Daoy (cell line): ENCODE measurements at places on chromosomes 12 and 14. TPM values are rescaled to one million over a fixed set of nuclear protein-coding genes. Genes with fewer than 3 reads are reported as not detected.

Gene ADSS1
- total RNA-seq, result 0.57 and 2.7 TPM in 2 replicates

Gene RPGRIP1
- total RNA-seq, result not detected in 2 replicates

Gene PLD4
- total RNA-seq, result not detected in 2 replicates

DNA sequence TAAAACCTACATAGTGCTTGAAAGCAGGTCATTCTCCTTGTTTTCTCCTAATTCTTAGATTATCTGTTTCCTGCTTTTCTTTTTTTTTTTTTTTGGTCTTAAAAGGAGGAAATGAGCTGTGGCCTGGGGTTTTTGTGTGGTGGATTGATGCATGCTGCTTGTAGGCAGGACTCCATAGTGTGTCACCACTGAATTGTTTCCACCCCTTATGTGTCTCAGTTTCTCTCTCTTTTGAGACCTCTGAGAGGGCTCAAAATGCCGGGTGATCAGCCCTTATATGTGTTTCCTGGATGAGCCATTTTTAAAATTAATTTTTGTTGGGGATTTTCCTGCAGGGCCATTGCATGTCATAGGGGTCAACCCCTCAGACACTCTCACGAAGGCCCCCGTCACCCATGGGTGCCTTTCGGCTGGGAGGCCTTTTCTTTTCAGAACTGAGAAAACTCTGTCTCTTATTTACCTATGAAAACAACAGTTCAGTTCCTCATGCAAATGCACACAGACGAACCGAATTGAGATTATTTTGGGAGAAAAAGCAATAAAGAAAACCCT is 32.0 kb upstream of the LRRK2 start:
- peak; percentile 7 for DNase-seq

GRCh38 chr14:54435500-54435981 is 5.6 kb downstream of the CNIH1 start:
- peak; percentile 23 for DNase-seq

GRCh38 chr12:67925552-67925951 is 63.7 kb upstream of the IFNG-AS1 start:
- DNase-seq, result no peak

Gene FAM222A
- 1.0 and 2.4 TPM in 2 replicates for total RNA-seq

Gene PZP
- not detected in 2 replicates for total RNA-seq

Gene KRT78
- total RNA-seq, result 1.2 TPM in 1 of 2 replicates, not detected in the other

- DNase-seq, result no peak
Observed at GRCh38 chr12:64077922-64078321, 144.2 kb downstream of the KICS2 start.

DNA sequence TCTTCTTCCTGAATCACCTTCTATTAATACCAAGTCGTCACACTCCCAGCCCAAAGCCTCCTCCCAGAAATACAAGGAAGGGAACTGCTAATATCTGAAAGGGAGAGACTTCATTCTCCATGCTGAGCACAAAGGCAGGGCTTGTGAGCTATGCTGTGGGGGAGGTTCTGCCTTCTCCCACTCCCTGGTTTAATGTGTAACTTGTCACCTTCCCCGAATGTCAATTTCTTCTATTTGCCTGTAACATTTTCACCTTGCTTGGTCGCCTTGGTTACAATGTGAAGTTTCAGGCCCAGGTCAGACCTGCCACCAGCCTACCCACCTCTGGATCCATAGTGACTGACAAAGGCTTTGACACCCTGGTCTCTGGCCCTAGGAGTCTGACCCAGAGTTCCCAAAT is 82.0 kb upstream of the ESRRB start:
- DNase-seq, result no peak

DNA sequence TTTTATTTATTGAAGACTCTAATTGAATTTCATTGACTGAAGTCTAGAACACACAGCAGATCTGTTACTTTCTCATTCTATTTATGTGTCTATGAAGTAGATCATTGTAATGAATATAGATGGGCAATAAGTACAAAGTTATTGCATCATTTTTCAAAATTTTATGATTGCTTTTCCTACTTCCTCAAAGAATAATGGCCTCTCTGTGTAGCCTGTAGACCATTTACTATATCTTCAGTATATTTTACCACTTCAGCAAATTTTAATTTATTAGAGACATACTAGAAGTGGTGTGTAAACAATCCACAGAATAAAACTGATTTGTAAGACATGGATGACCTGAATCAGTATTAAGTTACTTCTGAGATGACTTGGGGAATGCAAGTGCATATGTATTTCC is 291.7 kb upstream of the FAR2 start:
- no peak for DNase-seq

Gene MAPK1IP1L
- 69.4 and 108 TPM in 2 replicates for total RNA-seq

- DNase-seq, result no peak
Observed at GRCh38 chr12:109994401-109995175, 1.6 kb downstream of the GIT2 start.

DNA sequence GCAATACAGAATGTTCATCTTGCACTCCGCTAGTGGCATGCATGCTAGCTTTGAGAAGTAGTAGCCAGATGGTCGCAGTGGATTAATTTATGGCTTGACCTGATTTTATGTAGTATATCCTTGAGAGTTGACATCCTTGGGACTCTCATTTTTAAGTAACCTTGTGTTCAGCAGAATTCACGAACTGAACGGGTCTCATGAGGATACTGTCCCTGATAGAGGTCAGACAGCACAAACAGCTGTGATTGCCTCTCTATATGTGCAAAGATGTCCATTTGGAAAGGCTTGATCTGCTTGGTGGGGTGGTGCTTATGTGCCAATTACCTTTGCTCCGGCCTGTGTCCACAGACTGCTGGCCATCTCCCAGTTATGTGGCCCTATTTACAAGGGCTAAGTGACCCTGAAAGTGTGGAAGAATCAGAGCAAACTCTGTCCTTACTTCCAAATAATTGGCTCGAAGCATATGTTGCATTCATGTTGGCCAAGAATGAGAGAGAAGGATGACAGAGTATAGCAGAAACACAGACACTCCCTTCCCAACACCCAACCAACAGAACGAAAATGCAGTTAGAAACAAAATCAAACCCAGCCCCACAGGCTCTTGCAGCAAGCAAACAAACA is 167.1 kb downstream of the CRADD start:
- DNase-seq, result no peak

GRCh38 chr12:124452576-124453331 is 114.7 kb downstream of the NCOR2 start:
- no peak for DNase-seq

DNA sequence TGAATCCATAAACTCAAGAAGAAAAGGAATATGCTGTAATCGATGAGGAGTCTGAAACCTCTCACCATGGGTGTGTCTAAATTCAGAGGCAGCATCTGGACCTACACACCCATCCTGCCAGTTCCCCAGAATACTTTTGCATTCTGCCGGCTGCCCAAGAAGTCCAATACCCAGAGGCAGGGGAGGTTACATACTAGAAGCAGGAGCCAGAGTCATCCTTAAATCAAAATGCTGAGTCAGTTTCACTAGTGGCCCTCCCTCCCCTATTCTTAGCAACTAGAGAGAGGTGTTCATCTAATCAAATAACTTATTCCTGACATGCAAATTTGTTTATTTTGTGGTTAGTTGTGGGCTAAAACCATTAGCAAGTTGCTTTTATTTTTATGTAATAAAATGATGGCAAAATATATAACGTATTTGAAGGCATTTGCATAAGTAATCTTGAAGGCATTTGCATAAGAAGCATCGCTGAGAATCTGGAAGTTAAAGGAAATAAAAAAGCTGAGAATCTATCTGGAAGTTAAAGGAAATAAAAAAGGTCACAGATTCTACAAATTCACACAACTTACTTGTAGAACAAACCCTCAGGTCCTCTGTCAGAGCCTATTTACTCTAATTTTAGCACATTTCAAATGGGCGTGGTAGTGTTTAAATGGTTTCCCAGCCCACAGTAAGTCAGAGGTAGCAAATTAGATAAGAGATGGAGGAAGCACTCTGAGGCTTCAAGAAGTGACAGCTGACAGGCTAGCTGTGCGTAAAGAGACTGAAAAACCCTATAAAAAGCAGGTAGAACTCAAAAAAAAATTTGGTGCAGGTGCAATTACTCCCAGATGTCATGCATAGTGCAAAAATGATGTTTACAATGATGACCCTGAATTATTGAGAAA is 7.8 kb downstream of the BHLHE41 start:
- DNase-seq, result no peak

Gene AKAP5
- 1.6 and 2.9 TPM in 2 replicates for total RNA-seq

- no peak for DNase-seq
Observed at GRCh38 chr12:130651188-130651959, 64.7 kb downstream of the RIMBP2 start.

GRCh38 chr12:69873429-69873828 is 48.4 kb downstream of the MYRFL start:
- no peak for DNase-seq

GRCh38 chr12:10293570-10294227 is 14.0 kb upstream of the KLRD1 start:
- DNase-seq, result no peak

Gene SYNDIG1L
- not detected in 2 replicates for total RNA-seq

- no peak for DNase-seq
Observed at GRCh38 chr14:64855721-64856528, 23.8 kb downstream of the SPTB start.

- no peak for DNase-seq
Observed at GRCh38 chr12:119727600-119728443, 59.9 kb downstream of the PRKAB1 start.

GRCh38 chr12:102962986-102963385 is 5.5 kb downstream of the ASCL1 start:
- DNase-seq, result no peak
